ENCODE measurements at places on chromosomes 5 and 9.

DNA sequence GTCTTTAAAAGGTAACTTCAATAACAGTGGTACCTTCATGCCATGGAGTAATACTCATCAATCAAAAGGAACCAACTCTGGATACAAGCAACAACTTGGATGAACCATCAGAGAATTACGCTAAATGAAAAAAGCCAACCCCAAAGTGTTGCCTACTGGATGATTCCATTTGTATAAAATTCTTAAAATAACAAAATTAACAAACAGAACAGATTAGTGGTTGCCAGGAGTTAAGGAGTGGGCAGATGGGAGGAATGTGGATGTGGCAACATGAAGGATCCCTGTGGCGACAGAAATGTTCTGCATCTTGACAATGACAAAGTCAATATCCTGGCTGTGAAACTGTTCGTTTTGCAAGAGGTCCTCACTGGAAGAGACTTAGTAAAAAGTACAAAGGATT, 50.5 kb downstream of the SPTLC1 start:
- DNase-seq = no peak

GRCh38 chr9:136297016-136297691, 6.7 kb downstream of the CCDC187 start:
- DNase-seq = peak; percentile 36

DNA sequence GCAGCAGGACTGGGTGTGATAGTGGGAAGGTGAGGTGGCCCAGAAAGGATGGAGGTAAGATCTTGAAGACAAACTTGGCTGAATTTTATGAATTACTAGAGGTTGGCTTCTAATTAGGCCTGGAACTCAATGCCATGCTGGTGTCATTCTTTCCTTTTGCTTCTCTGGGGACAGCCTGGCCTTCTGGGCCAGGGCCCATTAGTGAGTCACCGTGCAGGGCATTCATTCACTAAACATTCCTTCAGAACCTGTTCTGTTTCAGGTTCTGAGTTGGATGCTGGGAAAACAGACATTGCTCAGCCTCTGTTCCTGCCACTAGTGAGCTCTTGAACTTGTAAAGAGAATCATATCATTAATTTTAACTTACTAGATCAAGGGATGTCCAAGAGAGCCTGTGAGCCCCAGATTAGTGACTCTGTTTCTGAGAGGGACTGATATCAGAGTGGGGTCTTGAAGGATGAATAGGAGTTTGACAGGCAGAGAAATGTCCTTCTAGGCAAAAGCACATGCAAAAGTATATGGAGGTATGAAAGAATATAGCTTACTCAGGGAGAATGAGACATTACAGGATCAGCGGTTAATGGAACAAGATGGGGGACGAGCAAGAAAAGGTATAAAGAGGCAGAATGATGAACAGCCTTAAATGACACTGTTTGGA, 66.5 kb downstream of the LHX2 start:
- DNase-seq = no peak

GRCh38 chr9:14838701-14839100, 71.5 kb downstream of the FREM1 start:
- DNase-seq = no peak

GRCh38 chr5:206927-207536, 10.9 kb downstream of the CCDC127 start:
- DNase-seq = no peak

DNA sequence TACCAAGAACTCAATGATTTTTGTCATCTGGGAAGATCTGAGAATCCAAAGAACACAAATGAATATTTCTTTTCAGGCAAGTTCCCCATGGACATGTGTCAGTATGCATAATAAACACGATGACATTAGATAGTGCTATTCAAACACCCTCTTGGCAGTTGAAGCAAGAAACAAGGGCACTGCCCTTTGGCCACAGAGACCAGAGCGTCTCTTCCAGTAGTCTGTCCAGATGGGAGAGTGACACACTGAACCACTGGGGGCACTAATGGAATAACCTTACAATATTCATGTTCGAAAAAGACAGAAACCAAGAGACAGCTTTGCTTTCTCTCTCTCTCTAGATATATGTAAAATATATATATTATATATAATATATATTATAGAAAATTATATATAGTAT, 301.9 kb downstream of the CTNND2 start:
- no peak for DNase-seq

- DNase-seq = no peak
These were observed 564.7 kb downstream of the CDH10 start for GRCh38 chr5:24080046-24080445.

- DNase-seq = no peak
These were observed 885 bp downstream of the MPDZ start for GRCh38 chr9:13278368-13279246.

- no peak for DNase-seq
These were observed 49.7 kb upstream of the PLEKHG4B start for GRCh38 chr5:42250-42649.

- DNase-seq = no peak
These were observed 37.9 kb downstream of the CYFIP2 start for GRCh38 chr5:157303667-157304327.

DNA sequence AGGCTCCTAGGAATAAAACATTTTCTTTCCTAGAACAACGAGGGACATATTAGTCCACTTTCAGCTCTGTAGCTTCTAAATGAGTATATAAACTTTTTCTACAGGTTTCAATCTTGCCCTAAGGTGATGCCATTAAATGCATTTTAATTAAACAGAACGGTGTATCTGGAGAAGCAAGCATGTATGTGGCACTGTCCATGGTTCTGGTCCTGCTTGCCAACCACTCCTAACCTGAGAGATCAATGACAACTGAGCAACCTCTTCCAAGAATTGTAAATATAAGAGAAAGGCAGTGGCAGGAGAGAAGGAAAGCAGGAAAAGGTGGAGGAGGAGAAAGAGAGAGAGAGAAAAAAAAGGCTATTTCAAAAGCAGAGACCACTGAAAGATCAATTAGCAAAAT, 95.6 kb upstream of the SPOCK1 start:
- no peak for DNase-seq

DNA sequence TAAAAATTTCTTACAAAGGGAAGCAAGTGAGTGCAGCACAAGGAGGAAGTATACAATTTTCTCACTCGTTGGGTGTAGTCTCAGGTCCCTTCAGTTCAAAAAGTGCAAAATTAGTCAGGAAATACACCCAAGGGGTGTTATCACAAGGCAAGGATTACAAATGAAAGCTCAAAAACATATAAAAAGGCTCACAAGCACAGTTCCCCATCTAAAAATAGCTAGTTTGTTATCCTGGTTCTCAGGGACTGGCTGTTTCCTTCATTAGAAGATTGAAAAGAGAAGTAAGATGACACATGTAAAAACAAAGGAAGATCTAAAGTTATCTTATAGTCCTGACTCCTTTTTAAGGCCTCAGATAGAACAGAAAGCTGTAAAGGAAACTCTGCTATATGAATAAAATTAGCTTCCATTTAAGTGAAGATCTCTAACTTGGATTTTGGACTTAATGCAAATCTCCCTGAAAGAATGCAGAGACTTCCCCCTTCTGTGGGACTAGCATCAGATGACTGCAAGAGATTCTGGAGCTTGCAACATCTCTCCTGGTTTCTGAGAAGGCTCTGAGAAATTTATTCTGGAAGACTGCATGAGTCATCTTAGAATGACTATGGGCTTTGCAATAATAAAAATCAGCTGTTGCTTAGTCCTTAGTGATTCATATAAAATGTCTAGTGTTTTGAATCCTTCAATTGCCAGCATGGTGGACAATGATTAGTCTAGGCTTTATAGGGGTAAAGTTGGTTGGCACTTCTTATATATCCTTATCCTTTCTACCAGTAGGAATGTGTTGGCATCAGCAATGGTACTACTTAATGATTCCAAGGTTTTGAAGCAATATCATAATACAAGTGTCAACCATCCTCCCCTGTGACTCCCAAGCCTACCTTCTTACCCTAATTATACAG, 25.4 kb downstream of the DAB2 start:
- DNase-seq = no peak

GRCh38 chr5:74587890-74588289, 52.6 kb downstream of the ENC1 start:
- no peak for DNase-seq

DNA sequence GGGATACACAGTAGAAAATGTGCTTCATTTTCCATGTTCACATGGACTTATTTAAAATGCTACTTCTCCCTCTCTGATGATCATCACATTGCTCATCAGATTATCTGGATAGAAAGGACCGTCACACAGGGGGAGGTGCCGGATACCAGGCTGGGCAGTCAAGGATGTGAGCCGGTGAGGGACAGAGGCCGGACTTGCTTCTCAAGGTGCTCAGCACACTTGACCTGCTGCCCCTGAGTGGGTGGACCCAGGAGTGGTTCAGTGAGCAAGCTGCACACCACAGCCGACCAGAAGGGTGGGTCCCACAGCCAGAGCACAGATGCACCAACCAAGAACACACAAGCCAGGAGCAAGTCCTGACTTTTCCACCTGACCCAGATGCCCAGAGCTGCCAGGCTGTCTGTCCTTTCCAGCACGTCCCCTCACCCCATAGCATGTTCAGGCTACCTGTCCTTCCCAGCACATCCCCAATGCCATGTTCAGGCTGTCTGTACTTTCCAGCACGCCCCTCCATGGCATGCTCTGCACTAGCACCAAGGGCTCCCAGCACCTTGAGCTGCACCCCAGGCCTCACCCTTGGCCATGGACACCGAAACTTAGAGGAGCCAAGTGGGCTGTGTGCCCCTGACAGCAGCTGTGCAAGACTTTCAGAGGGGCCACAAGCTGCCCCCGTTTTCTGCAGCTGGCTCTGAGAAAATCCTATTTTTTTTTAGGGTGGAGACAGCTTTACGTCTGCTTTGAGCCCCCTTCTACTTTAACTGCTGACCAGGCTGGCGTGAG, 77.8 kb downstream of the SECISBP2 start:
- no peak for DNase-seq

DNA sequence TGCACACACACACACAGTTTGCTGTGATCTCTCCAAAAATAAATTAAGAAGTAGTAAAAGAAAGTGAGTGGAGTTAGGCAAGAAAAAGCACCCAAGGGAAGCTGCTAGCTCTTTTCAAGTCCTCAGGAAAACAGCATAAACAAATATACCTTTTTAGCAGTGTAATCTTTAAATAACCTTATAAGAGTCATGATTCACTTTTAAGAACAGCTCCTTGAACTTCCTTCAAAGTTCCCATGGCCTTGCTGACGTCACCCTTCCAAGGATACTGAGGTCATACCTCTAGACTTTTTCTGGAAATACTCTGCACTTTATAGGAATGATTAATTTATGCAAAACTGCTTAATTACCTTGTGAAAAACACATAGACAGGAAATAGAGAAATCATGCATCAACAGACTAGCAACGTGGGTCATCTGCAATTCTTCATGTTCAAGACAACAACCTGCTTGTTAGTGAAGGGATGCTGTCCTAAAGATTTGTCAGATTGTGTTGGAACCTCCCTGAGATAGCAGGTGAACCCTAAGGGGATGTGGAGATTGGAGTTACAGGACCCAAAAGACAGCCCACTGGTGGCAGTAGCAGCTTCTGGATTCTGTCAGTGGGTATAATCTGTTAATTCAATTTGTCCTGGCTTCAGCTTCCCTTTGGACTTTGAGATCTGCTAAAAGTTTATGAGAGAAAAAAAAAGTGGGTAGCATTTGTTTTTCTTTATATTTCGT, 229.0 kb downstream of the ELAVL2 start:
- no peak for DNase-seq

DNA sequence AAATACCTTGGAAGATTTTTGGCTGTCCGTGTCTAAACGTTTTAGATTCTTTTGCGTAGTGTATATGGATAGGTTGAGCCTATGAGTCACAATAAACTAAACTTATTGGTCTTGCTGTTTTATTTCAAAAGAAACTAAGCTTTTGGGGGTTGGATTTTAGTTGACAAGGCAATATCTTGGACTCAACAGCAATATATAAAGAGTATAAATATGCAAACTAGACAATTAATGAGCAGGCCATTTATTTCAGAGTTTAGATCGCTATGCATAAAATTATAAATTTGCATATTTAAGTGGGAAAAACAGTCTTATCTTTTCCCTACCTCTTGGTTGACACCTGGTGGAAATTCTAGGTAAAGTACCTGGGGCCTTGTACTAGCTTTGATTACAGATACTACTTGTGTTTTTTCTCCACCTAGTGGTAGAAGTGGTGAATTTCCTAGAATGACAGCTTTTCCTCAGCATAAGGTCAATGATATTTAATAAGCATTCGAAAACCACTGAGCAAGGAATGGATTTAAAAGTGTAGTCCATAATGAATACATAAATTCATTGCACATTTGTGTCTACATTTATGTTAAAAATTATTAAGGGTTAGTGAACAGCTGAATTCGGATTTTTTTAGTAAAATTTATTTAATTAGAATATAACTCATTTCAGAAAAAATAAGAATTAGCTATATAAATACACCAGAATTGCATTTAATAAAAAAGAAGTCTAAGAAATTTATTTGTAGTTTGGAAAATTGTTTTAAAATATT, 1.7 kb upstream of the ARRDC3 start:
- peak; percentile 81 for DNase-seq

DNA sequence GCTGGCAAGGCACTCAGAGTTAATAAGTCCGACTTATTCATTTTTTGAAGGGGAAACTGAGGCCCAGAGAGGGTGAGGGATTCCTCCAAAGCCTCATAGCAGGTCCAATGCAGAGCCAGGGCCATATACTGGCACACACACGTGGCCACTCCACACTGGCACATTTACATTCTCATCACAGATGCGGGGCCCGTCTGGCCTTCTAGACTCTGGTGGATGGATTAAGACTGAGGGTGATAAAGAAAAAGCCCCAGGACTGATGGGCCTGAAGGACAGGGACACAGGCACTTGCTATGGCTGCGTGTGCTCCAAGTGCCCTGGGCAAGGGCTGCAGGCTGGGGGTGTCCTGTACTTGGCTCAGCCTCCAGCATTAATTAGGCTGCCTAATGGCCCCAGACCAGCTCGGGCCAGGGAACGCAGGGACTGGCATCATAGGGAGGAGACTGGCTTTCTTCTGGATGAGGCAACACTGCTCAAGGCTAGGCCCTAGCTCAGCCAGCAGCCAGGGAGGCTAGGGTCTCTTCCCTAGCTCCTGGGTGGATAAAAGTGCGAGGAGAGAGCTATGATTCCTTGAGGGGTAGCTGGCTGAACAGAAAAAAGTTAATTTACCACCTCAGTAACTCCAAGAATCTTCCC, 28.5 kb upstream of the CSF1R start:
- DNase-seq = no peak

DNA sequence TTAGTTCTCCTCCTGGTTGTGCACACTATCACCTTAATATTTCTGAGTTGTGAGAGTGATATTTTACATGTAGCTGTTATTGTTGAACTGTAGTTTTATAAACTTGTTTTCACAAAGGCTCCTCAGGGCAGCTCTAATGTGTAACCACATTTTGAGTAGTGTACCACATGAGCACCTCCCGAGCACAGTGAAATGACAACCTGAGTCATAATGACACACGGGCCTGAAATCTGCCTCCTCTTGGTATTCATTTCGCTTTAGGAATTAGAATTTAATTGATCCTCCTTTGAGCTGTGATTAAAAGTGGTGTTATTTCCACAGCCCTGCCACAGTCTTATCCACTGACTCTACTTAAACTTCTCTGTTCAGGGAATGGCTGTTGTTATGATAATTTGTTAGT, 7.9 kb downstream of the MTRR start:
- DNase-seq = no peak

- DNase-seq = no peak
These were observed 32.5 kb downstream of the JAKMIP2 start for GRCh38 chr5:147750065-147750464.

- DNase-seq = no peak
These were observed 251.7 kb downstream of the PSAT1 start for GRCh38 chr9:78548670-78549069.

- DNase-seq = no peak
These were observed 14.9 kb downstream of the TXN start for GRCh38 chr9:110241260-110241857.
